Stimulated activated CD4-positive, alpha-beta T cell treated with anti-CD3 and anti-CD28 coated beads, TNF-alpha, amount 100 ng/mL, for 48 hours (primary cell): ENCODE measurements at places on chromosomes 2 and 18.

DNA sequence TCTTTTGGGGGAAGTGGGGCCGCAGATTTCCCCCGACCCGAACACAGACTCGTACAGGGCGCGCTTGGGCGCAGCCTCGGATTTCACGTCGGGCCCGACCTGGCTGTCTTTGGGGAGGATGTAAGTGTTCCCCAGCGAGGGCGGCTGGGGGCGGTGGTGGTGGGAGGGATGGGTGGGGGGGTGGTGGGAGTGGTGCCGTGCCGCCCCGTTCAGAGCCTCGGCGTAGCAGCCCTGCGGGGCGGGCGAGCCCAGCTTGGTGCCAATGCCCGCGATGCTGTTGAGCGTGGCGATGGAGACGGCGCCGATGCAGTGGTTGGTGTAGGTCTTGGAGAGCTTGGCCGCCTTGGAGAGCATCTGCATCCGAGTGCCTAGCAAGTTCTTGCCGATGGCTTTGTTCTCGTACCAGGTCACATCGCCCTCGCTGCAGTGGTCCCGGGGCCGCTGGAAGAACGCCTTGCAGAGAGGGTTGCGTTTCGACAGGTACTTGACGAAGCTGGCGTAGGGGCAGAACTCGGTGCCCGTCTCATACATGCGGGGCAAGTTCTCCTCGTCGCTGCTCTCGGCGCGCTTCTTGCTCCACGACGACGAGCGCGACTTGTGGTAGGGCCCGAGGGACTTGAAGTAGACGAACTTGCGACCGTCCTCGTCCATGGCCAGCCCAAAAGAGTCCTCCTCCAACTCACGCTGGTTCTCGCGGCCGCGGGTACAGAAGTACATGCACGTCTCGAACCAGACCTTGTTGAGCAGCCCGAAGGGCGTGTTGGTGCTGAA lies 1.3 kb downstream of the KCTD1 start:
- no peak for DNase-seq

GRCh38 chr18:60018618-60019462 lies 119.0 kb downstream of the PMAIP1 start:
- DNase-seq = no peak

DNA sequence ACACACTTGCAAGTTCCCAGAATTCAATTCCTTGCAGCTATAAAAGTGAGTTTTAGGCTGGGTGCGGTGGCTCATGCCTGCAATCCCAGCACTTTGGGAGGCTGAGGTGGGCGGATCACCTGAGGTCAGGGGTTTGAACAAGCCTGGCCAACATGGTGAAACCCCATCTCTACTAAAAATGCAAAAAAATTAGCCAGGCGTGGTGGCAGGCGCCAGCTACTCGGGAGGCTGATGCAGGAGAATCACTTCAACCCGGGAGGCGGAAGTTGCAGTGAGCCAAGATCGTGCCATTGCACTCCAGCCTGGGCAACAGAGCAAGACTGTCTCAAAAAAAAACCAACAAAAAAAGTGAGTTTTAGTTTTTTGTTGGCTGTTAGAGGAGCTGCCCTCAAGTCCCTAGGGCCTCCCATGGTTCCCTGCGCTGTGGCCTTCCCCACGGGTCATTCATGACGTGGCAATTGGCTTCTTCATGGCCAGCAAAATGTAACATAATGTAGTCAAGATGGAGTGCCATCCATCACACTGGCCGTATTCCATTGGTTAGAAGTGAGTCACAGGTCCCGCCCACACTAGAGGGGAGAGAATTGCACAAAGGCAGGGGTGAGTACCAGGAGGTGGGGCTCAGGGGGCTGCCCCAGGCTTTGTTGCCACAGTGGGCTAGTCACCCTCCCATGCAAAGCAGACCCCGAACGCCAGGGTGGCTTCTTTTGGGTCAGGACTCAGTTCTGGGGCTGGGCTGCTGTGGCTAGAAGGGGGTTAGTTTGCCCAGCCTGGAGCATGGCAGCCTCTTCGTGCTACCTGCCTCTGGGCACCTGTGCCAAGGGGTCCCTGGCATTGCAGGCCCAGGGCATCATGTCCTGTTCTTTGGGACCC lies 37.7 kb upstream of the INHBB start:
- DNase-seq = no peak

DNA sequence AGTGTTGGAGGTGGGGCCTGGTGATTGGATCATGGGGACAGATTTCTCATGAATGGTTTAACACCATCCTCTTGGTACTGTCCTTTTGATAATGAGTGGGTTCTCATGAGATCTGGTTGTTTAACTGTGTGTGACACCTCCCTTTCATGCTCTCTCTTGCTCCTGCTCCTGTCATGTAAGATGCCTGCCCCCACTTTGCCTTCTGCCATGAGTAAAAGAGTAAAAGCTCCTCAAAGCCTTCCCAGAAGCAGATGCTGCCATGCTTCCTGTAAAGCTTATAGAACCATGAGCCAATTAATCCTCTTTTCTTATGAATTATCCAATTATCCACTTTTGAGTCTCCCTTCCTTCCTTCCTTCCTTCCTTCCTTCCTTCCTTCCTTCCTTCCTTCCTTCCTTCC lies 317.7 kb downstream of the RDH14 start:
- no peak for DNase-seq

- DNase-seq = no peak
Measured at GRCh38 chr2:10971161-10971887, 59.6 kb downstream of the KCNF1 start.

GRCh38 chr2:239020541-239021041 lies 172.7 kb downstream of the TWIST2 start:
- no peak for DNase-seq

- DNase-seq = no peak
Measured at GRCh38 chr2:12352889-12353288, 363.8 kb upstream of the TRIB2 start.

DNA sequence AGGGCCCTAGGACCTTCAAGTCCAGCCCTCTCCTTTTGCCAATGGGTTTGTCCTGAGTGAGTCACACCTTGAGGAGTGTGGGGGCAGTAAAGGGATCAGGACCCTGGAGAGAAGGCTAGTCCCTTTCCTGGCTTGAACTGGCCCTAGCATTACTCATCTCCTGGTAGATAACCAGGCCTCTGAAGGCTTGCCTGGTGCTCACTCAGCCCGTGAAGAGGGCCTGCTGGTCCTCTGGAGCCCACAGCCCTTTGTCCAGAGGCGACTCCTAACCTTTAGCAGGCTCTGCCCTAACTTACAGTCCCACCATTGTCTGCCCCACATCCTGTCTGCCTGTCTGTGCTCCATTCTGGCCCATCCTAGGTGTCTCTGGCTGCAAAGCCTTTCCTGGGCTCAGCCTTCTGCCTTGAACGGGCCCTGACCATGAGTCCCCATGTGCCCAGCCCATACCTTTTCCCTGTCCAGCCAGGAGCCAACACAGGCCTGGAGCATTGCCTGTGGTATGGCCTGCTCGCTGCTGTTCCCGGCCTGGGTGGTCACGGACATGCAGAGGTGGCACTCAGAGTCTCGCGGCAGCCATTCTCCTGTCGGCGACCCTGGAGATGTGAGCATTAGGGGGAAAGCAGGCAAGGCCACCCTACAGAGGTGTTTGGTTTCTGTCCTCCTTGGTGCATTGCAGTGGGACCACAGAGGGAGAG lies 5.0 kb downstream of the SFTPB start:
- no peak for DNase-seq

GRCh38 chr2:28493636-28494035 lies 2.2 kb upstream of the PLB1 start:
- DNase-seq = no peak

DNA sequence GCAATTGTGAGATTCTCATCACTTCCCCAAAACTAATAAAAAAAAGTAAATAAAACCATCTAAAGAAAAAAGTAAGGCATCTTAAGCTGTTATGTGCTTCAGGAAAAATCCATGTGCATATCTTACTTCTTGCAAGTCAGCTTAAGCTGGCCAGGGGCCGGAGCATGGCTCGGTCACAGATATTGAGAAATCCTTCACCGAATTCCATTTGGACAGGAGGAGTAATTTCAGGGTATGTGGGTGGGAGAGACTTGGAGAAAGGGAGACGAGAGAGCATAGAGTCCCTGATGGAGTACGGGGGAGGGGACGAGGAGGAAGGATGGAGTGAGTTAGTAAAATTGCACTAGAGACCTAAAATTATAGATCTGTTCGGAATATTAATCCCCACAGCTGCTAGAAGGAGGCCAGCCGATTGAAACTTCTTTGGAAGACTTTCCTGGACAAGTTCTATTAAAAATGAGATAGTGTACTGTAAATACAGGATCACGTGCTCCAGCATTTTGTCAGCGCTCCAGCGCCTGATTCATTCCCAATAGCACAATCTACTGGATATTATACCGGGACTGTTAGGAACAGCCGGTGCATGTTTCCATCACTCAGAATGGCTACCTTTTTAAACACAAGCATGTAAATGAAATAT lies 438.5 kb downstream of the ZNF516 start:
- DNase-seq = no peak

- DNase-seq = no peak
Measured at GRCh38 chr2:151354807-151355206, 2.6 kb upstream of the TNFAIP6 start.

DNA sequence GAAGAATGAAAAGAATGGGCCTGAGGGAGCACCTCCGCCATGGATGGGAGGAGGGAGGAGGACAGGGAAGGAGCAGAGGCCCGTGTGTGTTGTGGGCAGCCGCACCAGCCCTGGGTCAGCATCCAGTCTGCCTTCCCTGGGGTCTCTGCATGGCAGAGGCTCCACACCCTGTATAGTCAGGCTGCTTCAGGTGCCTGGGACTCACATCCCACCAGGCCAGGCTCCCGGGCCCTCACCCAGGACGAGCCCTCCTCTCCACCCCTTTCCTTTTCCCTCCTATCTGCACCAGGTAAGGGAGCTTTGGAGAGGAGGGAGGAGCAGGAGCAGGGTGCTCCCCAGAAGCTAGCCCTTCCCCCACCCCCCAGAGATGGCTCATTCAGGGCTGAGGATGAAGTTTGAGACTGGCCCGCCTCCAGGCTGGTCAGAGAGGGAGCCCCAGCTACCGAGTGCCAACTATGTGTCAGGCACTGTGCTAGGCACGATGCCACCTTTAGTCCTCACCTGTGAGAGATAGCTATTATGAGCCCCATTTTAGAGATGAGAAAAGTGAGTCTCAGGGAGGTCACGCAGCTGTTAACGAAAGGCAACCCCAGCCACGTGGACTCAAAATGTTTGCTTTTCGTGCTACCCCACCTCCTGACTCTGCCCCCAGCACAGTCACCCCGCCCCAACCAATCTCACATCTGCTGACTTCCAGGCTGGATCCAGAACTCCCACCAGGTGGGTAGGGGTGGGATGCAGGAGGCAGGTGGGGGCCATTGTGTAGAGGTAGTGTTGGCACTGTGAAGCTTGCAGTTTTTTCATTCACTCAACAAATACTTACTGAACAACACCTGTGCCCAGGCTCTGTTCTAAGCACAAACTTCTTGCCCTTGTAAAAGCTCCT lies 242.1 kb downstream of the DYSF start:
- no peak for DNase-seq

- DNase-seq = no peak
Measured at GRCh38 chr18:46337271-46337670, 233.1 kb downstream of the HAUS1 start.

- DNase-seq = no peak
Measured at GRCh38 chr2:174485788-174486562, 854 bp downstream of the GPR155 start.

DNA sequence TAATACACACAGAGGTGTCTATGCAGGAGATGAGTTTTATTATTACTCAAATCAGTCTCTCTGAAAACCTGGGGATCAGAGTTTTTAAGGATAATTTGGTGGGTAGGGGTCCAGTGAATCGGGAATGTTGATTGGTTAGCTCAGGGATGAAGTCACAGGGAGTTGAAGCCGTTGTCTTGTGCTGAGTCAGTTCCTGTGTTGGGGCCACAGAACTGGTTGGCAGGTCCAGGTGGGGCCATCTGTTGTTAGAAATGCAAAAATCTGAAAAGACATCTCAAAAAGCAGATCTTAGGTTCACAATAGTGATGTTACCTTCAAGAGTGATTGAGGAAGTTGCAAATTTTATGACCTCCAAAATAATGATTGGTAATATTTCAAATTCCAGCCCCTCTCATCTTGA lies 86.9 kb downstream of the VSNL1 start:
- DNase-seq = no peak

GRCh38 chr18:12162786-12163185 lies 69.1 kb downstream of the ANKRD62 start:
- DNase-seq = no peak

DNA sequence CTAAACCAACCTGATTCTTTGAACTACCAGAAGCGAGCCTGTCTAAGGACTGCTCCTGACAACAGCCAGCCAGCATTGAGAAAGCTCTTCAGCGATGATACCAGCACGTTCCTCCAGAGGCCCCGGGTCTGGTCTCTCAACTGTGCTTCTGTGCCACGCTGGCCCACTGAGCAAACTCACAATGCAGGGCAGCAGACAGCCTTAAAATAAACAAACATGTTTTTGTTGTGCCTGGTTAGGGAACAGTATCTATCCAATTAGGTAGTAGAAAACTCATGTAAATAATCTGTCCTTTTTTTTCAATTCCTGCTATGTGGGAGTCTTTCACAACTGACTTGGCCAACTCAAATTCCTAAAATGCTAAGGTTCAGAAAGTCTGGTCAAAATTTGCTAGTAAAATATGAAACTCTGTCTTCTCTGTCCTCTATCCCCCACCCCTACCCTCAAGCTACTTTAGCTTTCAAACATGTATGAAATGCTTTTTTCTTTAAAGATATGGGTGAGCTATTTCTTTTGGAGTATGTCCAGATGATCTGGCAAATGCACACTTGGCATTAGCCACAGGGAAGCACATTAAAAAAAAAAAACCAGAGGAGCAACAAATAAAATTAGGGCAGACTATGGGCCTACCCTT lies 21.4 kb upstream of the EML4 start:
- no peak for DNase-seq

- DNase-seq = no peak
Measured at GRCh38 chr2:103823847-103824246, 1030.1 kb upstream of the POU3F3 start.

- DNase-seq = no peak
Measured at GRCh38 chr18:36546876-36547275, 249.4 kb downstream of the FHOD3 start.

- DNase-seq = no peak
Measured at GRCh38 chr2:175575346-175576258, 394.1 kb upstream of the ATP5MC3 start.

- no peak for DNase-seq
Measured at GRCh38 chr18:22666411-22666940, 248.8 kb upstream of the CTAGE1 start.

DNA sequence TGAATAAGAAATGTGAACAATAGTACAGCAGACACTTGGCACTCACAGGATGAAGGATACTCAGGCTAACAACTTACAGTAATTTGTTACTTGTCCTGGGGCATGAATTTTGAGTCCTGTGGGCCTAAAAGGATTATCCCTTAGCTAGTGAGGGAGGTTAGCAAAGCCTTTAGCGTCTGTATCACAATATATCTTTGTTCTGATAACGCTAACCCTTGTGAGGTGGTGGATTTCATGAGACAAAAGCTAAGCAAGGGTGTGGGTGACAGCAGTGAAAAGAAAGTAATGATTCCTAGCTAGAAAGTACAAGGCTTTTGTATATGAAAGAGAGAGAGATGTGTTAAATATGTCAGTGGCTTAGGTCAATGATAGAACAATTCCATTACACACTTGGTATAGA lies 46.8 kb upstream of the TTC21B start:
- no peak for DNase-seq
